ENCODE measurements at places on chromosomes 7 and 10.

GRCh38 chr10:70846795-70847194, 31.0 kb downstream of the SGPL1 start:
- no peak for DNase-seq

GRCh38 chr10:25263931-25264330, 89.1 kb downstream of the GPR158 start:
- DNase-seq: no peak

GRCh38 chr10:103125323-103126267, 67.5 kb downstream of the NT5C2 start:
- no peak for DNase-seq

- no peak for DNase-seq
These were observed 19.5 kb upstream of the FAM180A start for GRCh38 chr7:135768064-135768463.

- DNase-seq: no peak
These were observed 42.5 kb downstream of the NUDCD3 start for GRCh38 chr7:44447874-44448425.

GRCh38 chr7:70313271-70313670, 715.0 kb downstream of the AUTS2 start:
- no peak for DNase-seq

DNA sequence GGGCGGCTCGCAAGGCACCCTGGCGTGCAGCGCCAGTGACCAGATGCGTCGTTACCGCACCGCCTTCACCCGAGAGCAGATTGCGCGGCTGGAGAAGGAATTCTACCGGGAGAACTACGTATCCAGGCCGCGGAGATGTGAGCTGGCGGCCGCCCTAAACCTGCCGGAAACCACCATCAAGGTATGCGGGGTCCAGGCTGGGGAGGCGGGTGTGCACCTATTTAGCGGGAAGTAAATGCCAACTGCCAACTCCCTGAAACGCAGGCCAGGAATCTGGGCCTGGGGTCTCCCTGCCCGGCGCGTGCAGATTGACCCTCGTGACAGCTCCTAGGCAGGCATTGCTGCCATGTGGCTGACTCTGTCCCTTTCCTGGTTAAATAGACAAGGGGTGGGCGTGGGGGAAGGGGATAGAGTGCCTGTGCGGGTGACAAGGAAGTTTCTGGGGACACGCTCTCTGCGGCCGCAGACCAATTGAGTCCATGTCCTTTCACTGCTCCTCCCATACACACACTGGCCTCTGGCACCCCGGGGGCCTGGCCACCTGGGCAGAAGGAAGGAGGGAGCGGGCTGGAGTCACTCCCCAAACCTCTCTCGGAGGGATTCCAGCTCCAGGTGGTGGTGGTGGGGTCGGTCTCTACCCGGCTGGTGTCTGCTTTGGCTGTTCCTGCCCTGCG, 2.7 kb downstream of the EVX1 start:
- no peak for DNase-seq

DNA sequence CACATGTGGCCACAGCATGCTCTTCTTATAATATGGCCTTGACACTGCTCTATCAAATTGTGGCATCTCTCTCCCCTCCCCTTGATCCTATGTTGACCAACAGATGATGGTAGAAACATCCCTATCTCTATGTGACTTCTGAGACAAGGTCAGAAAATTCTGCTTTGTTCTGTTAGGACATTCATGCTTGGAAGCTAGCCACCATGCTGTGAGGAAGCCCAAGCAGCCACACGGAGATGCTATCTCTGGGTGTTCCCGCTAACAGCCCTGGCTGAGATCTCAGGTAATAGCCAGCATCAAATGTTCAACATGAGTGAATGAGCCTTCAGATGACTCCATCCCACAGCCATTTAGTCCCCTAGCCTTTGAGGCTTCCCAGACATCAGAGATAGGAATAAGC, 36.8 kb upstream of the CPXM2 start:
- no peak for DNase-seq

- no peak for DNase-seq
These were observed 46.2 kb downstream of the RBM17 start for GRCh38 chr10:6135039-6135438.

All from SW 1271 (cell line).